ENCODE measurements at places on chromosomes 6 and 20. TPM values are rescaled to one million over a fixed set of nuclear protein-coding genes. Genes with fewer than 3 reads are reported as not detected.

Gene CAGE1
- total RNA-seq, result 0.13 TPM

- no peak for DNase-seq
Observed at GRCh38 chr6:52136934-52137467, 49.2 kb upstream of the IL17A start.

DNA sequence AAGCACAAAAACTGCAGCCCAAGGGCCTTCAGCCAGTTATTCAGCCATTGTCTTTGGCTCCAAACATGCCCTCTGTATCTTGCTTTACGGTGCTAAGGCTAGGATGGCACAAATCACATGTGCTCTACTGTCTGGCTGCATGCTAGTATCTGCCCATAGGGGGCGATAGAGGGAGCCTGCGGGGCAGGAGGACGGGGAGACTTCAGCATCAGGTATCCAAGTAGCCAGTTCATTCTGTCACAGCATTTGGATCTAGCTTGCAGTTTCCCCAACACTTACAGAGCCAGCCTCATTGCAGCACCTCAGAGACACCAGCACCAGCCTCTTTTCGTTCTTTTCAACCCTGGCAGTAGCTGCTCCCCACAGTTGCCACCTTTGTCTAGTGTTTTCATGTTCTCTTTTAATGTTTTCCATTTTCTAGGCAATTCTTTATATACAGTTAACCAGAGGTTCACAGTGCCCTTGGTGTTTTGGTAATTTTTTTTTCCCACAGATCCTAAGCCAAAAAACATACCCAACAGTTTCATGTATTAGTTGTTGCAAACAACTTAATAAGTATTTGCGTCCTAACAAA, 705.9 kb downstream of the PTPRT start:
- DNase-seq, result no peak

Gene NKX2-2
- total RNA-seq, result not detected

DNA sequence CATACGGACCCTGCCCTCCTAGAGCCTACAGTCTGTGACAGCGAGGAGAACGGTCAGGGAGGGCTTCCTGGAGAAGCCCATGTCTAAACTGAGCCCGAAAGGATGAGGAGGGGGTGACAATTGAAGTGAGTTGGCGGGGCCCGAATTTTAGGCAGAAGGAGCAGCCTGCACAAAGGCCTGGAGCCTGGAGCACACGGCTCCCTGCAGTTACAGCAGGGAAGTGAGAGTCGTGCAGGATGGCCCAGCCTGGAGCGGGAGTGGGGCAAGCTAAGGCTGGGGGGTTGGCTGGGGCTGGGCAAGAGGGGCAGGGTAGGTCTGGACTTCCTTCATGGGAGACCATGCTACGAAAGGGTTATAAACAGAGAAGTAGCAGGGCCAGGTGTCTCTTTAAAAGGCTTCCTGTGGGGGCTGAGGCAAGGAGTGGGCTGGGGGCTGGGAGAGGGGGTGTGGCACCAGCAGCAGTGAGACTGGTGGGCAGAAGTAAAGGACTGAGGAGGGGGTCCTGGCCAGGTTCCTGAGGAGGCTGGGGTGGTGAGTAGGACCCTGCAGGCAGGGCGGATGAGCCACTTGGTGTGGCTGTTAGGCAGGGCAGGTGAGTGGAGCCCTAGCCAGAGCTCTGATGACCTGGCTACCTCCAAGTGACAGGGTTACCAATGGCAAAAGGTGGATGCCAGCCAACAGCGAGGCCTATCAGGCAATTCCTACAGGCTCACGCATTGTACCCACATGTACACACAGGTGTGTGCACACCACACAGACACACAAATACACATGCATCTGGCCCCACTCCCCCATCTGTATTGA, 119.2 kb downstream of the MRPL14 start:
- no peak for DNase-seq

- DNase-seq, result no peak
Observed at GRCh38 chr6:67792996-67793395, 842.1 kb upstream of the ADGRB3 start.

- no peak for DNase-seq
Observed at GRCh38 chr20:46742669-46743045, 33.2 kb downstream of the SLC2A10 start.

DNA sequence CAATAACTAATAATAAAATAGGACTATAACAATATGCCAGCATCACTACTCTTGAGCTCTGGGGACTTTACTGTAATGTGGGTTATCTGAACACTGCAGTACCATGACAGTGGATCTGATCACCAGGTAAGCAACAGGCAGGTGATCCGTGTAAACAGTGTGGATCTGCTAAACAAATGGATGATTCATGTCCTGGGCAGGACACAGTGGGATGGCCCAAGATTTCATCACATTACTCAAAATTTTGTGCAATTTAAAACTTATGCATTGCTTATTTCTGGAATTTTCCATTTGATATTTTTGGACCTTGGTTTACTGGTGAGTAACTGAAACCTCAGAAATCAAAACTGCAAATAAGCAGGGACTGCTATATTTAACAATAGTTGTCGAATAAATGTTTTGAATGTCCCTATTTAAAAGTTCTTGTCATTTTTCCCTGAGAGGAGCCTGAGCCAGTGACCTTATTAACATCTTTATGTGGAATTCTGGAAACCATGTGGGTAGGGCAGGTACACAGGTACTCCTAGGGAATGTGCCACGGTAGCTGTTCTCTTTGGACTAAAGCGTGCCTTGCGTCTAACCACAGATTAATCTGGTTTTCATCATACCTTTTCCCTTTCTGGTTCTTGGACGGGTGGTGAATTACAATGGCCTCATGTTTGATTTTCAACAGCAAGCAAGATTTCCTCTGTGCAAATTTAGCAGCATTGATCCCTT, 214.5 kb upstream of the SASH1 start:
- no peak for DNase-seq

DNA sequence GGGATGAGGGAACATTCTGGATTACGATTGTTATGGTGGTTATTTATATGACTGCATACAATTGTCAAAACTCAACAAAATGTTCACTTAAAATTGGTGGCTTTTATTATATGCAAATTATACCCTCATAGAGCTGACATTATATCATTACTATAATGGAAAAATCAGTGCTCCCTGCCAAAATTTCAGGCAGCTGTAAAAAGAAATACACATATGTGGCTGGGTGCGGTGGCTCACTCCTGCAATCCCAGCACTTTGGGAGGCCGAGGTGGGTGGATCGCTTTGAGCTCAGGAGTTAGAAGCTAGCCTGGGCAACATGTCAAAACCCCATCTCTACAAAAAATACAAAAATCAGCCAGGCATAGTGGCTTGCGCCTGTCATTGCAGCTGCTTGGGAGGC, 75.8 kb upstream of the SULF2 start:
- no peak for DNase-seq

Gene RFX6
- total RNA-seq, result not detected

- no peak for DNase-seq
Observed at GRCh38 chr6:148508401-148509041, 165.9 kb downstream of the SASH1 start.
